ENCODE measurements at places on chromosomes 3 and 15.

DNA sequence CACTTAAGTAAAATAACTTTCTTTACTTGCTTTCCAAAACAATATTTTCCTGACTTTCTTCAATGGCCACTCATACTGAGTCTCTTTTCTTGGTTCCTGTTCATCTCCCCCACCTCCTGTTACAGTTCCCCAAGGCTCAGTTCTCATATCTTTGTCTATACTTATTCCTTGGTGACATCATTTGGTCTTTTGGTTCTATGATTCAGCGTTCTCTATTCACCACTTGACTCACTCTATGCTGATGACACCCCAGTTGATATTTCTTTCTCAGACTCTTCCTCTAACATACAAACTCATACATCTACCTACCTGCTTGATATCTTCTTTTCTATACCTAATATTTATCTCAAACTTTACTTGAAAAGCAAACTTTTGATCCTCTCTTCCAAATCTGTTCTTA lies 85.0 kb upstream of the P3H2 start:
- no peak for DNase-seq

DNA sequence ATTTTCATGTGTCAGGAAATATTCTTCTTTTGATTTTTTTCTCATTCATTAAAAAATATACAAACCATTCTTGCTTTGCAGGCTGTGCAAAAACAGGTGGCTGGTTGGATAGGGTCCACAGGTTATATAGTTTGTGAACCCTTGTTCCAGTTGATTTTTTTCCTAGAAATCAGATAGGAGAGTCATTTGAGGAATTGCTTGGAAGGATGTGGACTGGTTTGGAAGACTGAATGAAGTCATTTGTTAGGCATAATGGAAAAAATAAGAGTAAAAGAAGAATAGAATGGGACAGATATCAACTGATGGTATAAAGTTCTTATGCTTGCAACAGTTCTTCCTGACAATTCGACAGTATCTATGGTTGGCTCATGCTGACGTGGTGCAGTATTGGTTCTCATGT lies 189.4 kb downstream of the PTPRG start:
- DNase-seq = no peak

GRCh38 chr15:94168250-94168649 lies 63.1 kb upstream of the MCTP2 start:
- DNase-seq = no peak

DNA sequence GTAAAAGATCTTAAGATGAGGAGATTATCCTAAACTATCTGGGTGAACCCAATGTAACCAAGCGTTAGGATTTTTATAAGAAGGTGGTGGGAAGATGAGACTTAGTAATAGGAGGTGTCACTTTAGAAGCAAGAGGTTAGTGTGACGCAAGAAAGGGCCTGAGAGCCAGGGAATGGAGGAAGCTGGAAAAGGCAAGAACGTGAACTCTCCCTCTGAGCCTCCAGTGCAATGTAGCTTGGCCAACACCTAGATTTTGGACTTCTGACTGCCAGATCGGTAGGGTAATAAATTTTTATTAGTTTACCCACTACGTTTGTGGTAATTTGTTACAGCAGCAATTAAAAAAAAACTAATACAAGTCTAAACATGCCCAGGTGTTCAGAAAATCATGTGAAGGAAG lies 20.8 kb upstream of the CNTN6 start:
- DNase-seq = no peak

GRCh38 chr15:64282701-64283100 lies 73.3 kb downstream of the CSNK1G1 start:
- DNase-seq = no peak

DNA sequence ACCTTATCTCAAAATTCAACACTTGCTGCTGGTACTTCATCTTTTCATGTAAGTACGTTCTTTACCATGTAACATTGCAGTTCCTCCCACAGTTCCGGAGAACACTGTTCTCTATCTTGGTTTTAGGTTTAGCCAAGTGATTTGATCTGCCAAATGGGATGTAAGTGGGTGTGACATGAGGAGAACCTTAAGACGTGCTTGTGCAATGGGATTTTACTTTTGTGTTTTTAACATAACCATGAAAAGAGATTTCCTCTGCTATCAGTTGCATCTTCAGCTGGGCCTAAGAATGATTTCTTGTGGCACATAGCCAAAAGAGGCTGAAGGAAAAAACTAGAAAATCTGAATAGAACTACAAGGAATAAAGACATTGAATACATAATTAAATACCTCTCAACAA lies 894.5 kb upstream of the ALCAM start:
- no peak for DNase-seq

- no peak for DNase-seq
These were observed 49.6 kb upstream of the ROPN1 start for GRCh38 chr3:124041553-124041952.

DNA sequence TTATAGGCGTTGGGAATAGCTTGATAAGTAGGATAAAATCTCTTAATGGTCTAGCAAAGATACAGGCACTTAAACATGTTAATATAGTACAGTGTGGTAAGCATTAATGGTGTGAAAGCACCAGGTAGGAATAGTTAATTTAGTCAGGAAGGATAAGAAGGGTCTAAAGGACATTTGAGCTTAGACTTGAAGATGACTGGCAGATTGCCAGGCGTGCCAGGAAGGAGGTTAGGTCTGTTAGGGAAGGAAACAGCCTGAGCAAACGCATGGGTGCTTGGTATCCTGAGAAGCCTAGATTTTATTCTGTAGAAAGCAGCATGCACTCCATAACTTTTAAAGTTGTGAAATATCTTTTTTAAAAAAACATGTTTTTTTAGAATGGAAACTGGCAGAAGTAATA lies 17.7 kb downstream of the SEC62 start:
- no peak for DNase-seq

GRCh38 chr3:57855281-57855680 lies 99.2 kb downstream of the SLMAP start:
- DNase-seq = no peak

DNA sequence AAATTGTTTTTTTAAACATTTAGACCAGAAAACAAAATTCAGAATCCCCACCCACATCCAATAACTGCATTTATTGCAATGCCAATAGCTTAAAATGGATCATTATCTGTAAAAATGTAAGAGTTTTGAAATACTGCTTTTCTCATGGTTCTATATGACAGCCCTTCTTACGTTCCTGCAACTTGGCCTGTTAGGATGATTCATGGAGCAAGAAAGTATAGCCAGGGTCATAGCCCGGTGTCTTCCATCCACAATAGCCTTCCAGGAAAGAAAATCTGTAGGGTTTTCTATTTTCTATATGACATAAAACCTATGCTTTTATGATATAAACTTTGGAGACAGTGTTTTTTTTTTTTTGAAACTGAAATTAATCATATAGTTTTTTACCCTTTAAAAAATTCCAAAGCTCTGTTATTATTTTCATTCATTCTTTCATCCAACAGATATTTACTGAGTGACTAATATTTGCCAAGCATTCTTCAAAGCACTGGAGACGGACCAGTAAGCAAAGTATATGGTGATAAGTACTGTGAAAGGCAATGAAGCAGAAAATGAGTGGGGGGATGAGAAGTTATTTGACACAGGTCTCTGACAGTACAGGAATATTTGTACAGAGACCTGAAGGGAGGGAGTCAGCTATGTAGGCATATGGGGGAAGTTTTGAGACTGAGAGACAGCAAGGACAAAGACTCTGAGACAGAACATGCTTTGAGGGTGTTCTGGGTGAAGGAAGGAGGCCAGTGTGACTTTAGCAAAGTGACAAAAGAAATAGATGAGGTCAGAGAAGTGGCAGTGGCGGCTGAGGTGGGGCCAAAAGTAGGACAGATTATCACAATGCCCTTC lies 29.0 kb upstream of the SLC2A2 start:
- DNase-seq = no peak

GRCh38 chr15:63473749-63473998 lies 30.7 kb upstream of the USP3 start:
- no peak for DNase-seq

- peak; percentile 58 for DNase-seq
These were observed 1.8 kb downstream of the RCCD1 start for GRCh38 chr15:90956274-90957030.
